ENCODE measurements at places on chromosomes 5 and 9. TPM values are rescaled to one million over a fixed set of nuclear protein-coding genes. Genes with fewer than 3 reads are reported as not detected.

GRCh38 chr9:122334916-122335315 is 35.9 kb upstream of the PTGS1 start:
- no peak overlapping the region for H3K4me3 ChIP-seq
- no peak overlapping the region for H3K27ac ChIP-seq
- no peaks in the 10 kb centered on the region for H3K4me1 ChIP-seq

- H3K4me1 ChIP-seq = peaks cover 22% of the 10 kb centered on the region
- H3K27me3 ChIP-seq = no peaks in the 10 kb centered on the region
- no peak for DNase-seq
- no peak overlapping the region for H3K4me3 ChIP-seq
- H3K27ac ChIP-seq = no peak overlapping the region
Observed at GRCh38 chr5:59648949-59649921, 244.3 kb downstream of the PDE4D start.

The PGM5 gene
- 547 TPM for total RNA-seq

GRCh38 chr5:180353048-180353979 is at the start of gene GFPT2:
Gene GFPT2 (minus strand): TSS chr5:180353336. CDS start chr5:180353217, 119 bp downstream.
- H3K4me1 ChIP-seq = peaks cover 27% of the 10 kb centered on the region
- H3K27ac ChIP-seq = peak within 1 kb of the TSS; percentile 80
- DNase-seq = peak; percentile 93
- H3K36me3 ChIP-seq = no peaks in the 10 kb centered on the region
- peaks cover 21% of the 10 kb centered on the region for H3K27me3 ChIP-seq

DNA sequence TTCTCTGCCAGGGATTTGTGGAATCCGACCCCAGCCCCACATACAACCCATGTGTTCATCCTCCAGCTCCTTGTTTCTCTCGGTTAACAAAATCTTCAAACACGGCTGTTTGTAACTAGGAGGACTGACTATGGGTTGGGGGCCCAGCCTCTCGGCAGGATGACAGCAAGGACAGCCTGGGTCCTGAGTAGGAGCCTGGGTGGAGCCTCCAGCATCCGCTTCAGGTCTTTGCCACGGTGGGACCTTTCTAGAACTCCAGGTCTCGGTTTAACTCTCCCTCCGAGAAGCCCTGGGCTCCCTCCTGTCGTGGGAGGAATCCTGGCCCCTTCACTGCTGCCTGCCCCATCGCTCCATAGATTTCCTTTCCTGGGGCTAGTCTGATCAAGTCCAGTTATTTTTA is 248.5 kb downstream of the PBX3 start:
- peak; percentile 46 for DNase-seq
- no peak overlapping the region for H3K4me3 ChIP-seq
- H3K27ac ChIP-seq = no peak overlapping the region
- H3K36me3 ChIP-seq = no peaks in the 10 kb centered on the region
